Lung (tissue), 17 donors: ENCODE measurements at places on chromosomes 5 and 9. TPM values are rescaled to one million over a fixed set of nuclear protein-coding genes. Genes with fewer than 3 reads are reported as not detected.

Gene TNFSF8
- 7.7 TPM for polyA plus RNA-seq

Gene FBP1
- polyA plus RNA-seq, result 69.3 TPM

Gene CTXN3
- polyA plus RNA-seq, result not detected

Gene ZSWIM6
- 8.2 TPM for polyA plus RNA-seq

Gene KCNIP1
- 0.45 TPM for polyA plus RNA-seq

Gene C5orf63
- 2.7 TPM for polyA plus RNA-seq

Gene CYLC2
- not detected for polyA plus RNA-seq

Gene OTP
- not detected for polyA plus RNA-seq

Gene NUTM2F
- not detected for polyA plus RNA-seq

Gene PITX1
- 0.89 TPM for polyA plus RNA-seq

Gene COL15A1
- polyA plus RNA-seq, result 2.9 TPM

Gene GRXCR2
- not detected for polyA plus RNA-seq

Gene KIAA0825
- 0.79 TPM for polyA plus RNA-seq

Gene PCDHA11
- polyA plus RNA-seq, result 0.08 TPM

Gene JAKMIP2
- 1.2 TPM for polyA plus RNA-seq

Gene DRD1
- polyA plus RNA-seq, result 0.12 TPM

Gene LCN1
- polyA plus RNA-seq, result not detected

Gene AIF1L
- 3.2 TPM for polyA plus RNA-seq
